Pulmonary artery endothelial cell (primary cell): ENCODE measurements at places on chromosomes 12 and 14.
A peak's percentile ranks its signal among the peaks of the same experiment; 100 is the strongest.

DNA sequence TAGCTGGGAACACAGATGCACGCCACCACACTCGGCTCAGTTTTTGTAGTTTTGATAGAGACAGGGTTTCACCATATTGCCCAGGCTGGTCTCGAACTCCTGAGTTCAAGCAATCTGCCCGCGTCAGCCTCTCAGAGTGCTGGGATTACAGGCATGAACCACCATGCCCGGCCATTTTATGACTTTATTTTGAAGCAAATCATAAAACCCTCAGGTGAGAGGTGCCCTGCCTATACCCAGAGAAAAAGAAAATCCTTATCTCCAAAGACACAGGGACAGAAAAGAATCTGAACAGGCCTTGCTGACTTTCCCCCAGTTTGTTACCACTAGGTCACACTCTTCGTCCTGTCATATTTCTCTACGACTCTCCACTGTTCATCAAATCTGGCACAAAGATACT, 48.8 kb downstream of the DAO start:
- DNase-seq = no peak

DNA sequence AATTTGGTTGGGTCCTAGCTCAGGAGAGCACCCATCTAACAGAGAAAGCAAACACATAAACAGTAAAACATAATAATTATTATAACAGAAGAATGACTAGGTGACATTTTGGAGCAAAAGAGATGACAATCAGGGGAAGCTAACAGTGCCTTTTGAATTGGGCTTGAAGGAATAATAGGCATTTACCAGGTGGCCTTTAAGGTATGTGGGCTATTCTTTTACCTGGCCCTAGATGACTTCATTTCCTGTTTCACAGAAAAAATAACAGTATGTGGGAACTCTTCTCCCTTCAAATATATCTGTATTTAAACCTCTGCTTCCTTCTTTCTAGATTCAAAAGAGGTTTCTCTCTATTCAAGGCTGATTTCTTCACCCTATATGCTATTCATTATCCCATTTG, 3.8 kb downstream of the IRAK4 start:
- no peak for DNase-seq

GRCh38 chr12:122422730-122423257, 325 bp upstream of the CLIP1 start:
- no peak for DNase-seq

DNA sequence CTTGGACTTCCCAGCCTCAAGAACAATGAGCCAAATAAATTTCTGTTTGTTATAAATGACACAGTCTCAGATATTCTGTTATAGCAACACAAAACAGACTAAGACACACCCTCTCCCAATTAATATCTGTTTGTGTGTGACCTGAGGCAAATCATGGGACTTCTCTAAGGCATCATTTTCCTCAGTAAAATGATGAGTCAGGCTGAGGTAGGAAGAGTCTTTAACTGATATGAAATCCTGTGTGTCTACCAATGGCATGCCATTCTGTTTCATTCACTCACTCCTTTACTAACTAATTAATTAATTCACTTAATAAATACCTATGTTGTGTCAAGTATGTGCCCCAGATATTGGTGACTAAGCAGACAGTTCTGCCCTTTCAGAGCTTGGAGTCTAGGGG, 258.4 kb upstream of the CRY1 start:
- DNase-seq = no peak

GRCh38 chr12:96606644-96607043, 117.3 kb downstream of the CFAP54 start:
- DNase-seq = no peak

- no peak for DNase-seq
Observed at GRCh38 chr14:105343194-105343593, 28.6 kb downstream of the PACS2 start.

DNA sequence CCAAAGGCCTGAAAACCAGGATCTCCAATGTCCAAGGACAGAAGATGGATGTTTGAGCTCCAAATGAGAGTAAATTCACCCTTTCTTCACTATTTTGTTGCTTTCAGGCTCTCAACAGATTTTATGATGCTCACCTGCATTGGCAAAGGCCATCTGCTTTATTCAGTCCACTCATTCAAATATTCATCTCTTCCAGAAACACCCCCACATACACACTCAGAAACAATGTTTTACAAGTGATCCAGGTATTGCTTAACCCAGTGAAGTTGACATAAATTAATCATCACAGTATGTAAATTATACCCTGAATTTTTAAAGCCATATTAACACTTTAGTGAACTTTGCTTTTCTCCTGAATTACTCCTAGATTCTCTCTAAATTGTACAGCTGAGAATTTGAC, 63.3 kb downstream of the DUSP6 start:
- no peak for DNase-seq

GRCh38 chr12:28082096-28082495, 108.2 kb upstream of the CCDC91 start:
- DNase-seq = no peak

DNA sequence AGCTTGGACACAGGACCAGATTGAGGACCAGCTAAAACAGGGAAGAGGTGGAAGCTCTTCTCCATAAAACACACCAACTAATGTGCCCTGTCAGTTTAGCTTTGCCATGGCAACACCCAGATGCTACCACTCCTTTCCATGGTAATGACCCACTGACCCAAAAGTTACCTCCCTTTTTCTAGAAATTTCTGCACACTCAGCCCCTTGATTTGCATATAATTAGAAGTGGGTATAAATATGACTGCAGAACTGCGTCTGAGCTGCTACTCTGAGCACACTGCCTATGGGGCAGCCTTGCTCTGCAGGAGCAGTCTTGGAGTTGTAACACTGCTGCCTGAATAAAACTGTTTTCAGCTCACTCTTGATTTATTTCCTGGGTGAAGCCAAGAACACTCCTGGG, 3.2 kb upstream of the TDG start:
- DNase-seq = no peak

DNA sequence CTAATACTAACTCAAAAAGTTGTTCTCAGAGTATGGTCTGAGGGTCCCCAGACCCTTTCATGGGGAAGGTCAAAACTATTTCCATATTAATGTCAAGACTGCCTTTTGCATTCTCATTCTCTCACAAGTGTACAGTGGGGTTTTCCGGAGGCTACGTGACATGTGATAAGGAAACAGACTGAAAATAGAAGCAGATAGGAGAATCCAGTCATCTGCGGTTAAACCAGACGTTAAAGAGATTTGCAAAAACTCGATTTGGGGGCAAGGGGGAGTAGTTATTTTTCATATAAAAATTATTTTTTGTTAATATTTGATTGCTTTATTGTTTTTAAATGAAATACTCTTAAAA, 1.0 kb upstream of the NAP1L1 start:
- DNase-seq = peak; percentile 19

- no peak for DNase-seq
Observed at GRCh38 chr12:121812320-121812871, 8.6 kb downstream of the SETD1B start.

DNA sequence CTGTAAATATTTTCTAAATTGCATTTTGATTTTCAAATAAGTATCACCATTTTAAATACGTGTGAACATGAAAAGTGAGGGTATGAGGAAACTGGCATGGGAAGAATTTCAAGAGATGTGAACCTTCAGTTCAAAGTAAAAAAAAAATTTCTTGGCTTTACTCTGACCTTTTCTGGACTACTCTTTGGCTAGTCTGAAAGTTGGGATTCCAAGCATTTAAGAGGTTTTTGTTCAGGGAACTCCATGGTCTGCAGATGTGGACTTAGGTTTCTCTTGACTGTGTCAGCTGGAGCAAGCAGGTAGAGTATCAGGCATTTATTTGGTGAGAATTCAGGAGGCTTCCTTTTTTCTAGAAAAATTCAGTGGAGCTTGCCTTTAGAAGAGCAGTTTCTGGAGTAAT, 311.6 kb downstream of the LRIG3 start:
- DNase-seq = no peak
